GM23338 (cell line): ENCODE measurements at places on chromosomes 6 and 20. TPM values are rescaled to one million over a fixed set of nuclear protein-coding genes. Genes with fewer than 3 reads are reported as not detected.

NRSN1 gene
- 0.63 and 0.68 TPM in 2 replicates for polyA plus RNA-seq

DEFB121 gene
- not detected in 2 replicates for polyA plus RNA-seq

NOX3 gene
- polyA plus RNA-seq: not detected in 2 replicates

CD93 gene
- 0.03 TPM in 2 replicates for polyA plus RNA-seq

IP6K3 gene
- 0.16 TPM in 2 replicates for polyA plus RNA-seq

KCNG1 gene
- 6.6 and 8.1 TPM in 2 replicates for polyA plus RNA-seq

PRKN gene
- polyA plus RNA-seq: 0.64 and 0.84 TPM in 2 replicates

RING1 gene
- 6.4 and 8.3 TPM in 2 replicates for polyA plus RNA-seq

HAO1 gene
- polyA plus RNA-seq: not detected in 2 replicates

CASS4 gene
- polyA plus RNA-seq: not detected in 2 replicates

SAMD10 gene
- 2.1 and 3.2 TPM in 2 replicates for polyA plus RNA-seq

HLA-DRA gene
- polyA plus RNA-seq: 7.7 and 10.5 TPM in 2 replicates

DLK2 gene
- 0.47 and 0.57 TPM in 2 replicates for polyA plus RNA-seq

NKAIN2 gene
- polyA plus RNA-seq: 0.39 TPM in 1 of 2 replicates, not detected in the other

SNX21 gene
- 13.3 and 15.5 TPM in 2 replicates for polyA plus RNA-seq

TNNC2 gene
- polyA plus RNA-seq: 32.5 and 33.3 TPM in 2 replicates

TRAPPC3L gene
- not detected in 2 replicates for polyA plus RNA-seq

PCED1A gene
- 5.0 and 5.3 TPM in 2 replicates for polyA plus RNA-seq

SAMD3 gene
- 3.2 and 3.8 TPM in 2 replicates for polyA plus RNA-seq

ZNF311 gene
- polyA plus RNA-seq: 1.5 TPM in 2 replicates

ANKRD60 gene
- not detected in 2 replicates for polyA plus RNA-seq

CLDN20 gene
- 0.17 and 0.23 TPM in 2 replicates for polyA plus RNA-seq

GSTA3 gene
- polyA plus RNA-seq: not detected in 2 replicates

RHAG gene
- not detected in 2 replicates for polyA plus RNA-seq

DOK5 gene
- 4.7 and 6.9 TPM in 2 replicates for polyA plus RNA-seq

ADGRG6 gene
- polyA plus RNA-seq: 1.3 and 1.8 TPM in 2 replicates

RIMS1 gene
- 0.89 and 1.1 TPM in 2 replicates for polyA plus RNA-seq

MEI4 gene
- polyA plus RNA-seq: 0.10 and 0.23 TPM in 2 replicates

FAXC gene
- 15.2 and 15.7 TPM in 2 replicates for polyA plus RNA-seq

TRIM40 gene
- polyA plus RNA-seq: not detected in 2 replicates

RIPOR2 gene
- polyA plus RNA-seq: 8.8 and 9.5 TPM in 2 replicates

ISM1 gene
- polyA plus RNA-seq: 0.15 and 0.73 TPM in 2 replicates

XKR7 gene
- 0.61 and 0.64 TPM in 2 replicates for polyA plus RNA-seq

PROKR2 gene
- 1.8 and 1.9 TPM in 2 replicates for polyA plus RNA-seq

AVP gene
- polyA plus RNA-seq: 0.60 and 1.4 TPM in 2 replicates

FRK gene
- polyA plus RNA-seq: 0.05 and 0.06 TPM in 2 replicates

WFDC5 gene
- not detected in 2 replicates for polyA plus RNA-seq

CCDC28A gene
- 10.5 and 14.0 TPM in 2 replicates for polyA plus RNA-seq

ADRM1 gene
- 206 and 224 TPM in 2 replicates for polyA plus RNA-seq

LTA gene
- polyA plus RNA-seq: not detected in 2 replicates

LGSN gene
- polyA plus RNA-seq: 0.15 TPM in 1 of 2 replicates, not detected in the other
